T1000 (cell line): ENCODE measurements at places on chromosomes 7 and 10.

DNA sequence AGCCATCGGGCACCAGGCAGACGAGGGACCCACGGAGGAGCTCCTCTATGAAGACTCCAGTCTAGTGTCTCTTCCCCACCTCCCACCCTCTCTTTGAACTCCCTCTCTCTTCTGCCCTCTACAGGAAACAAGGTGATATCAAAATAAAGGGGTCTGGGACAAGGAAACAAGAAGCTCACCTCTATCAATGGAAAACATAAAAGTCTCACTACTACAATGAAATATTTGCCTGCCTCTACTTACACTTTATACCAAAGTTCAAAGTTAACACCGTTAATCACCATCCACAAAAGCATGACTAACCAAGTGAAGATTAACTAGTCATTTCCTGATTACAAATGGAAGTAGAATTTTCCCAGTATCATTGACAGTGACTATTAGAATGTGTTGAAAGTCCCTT, 82.2 kb downstream of the PARD3 start:
- no peak for DNase-seq

GRCh38 chr10:4359003-4359402, 467.0 kb upstream of the AKR1E2 start:
- DNase-seq = no peak

DNA sequence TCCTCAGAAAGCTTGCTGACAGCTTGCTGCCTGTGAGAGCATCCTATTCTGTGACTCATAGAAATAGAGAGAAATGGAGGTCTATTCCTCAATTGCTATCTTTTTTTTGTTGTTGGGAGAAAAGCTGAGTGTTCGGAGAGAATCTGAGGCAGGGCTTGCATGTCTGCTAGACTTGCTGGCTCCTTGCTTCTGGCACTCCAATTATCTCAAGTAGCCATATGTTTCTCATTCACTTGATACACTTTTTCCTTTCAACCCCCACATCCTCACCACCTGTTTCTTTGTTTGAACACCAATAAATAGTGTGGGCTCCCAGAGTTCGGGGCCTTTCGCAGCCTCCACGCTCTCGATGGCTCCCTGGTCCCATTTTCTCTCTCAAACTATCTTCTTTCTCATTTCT, 172.2 kb downstream of the SH2D4B start:
- no peak for DNase-seq

- peak; percentile 94 for DNase-seq
These were observed 147.3 kb downstream of the CELF2 start for GRCh38 chr10:11164803-11165590.

- DNase-seq = no peak
These were observed 213.2 kb upstream of the HPS1 start for GRCh38 chr10:98659951-98660350.

DNA sequence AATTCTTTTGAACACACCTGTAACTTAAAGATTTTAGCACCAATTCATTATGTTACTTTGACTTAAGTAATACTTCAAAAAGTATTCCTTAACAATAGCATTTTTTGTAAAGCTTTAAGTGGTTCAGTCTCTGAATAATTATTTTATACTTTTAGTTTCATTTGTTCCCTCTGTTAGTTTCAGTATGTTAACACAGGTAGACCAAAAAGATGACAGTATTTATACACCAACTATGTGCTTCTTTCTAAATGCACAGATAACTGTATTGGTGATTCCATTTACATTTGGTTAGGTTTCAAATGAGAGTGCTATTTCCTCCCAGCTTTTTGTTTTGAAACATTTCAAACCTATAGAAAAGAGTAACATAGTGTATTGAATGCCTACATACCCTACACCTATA, 14.0 kb downstream of the RALA start:
- no peak for DNase-seq

DNA sequence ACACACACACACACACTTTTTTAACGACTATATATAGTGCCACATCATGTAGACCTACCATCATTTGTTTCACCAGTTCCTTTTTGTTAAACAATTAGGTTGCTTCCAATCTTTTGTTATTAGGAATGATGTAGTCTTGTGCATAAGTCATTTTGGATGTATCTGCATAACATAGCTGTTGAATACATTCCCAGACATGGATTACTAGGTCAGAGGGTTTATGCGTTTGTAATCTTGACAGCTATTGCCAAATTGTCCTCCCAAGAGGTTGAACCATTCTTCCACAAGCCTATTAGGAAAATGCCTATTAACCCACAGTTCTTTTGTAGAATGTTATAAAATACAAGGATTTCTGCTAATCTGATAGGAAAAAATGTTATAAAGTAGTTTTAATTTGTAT, 87.3 kb downstream of the PALS2 start:
- DNase-seq = no peak

DNA sequence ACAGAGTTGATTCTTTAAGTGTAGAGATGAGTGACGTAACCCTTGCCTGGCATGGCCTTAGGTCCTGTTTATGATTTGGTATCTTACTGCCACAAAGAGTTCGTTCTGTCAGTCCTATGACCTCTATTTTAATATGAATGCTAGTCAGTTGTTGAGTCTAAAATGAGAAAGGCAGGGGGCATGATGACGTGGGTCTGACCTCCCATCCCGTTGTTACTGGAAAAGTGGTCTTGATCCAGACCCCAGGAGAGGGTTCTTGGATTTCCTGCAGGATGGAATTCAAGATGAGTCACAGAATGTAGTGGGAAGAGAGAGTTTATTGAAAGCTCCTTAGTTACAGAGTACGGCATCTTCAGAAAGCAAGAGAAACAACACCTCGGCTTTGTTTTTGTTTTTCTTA, 317.0 kb upstream of the COBL start:
- peak; percentile 44 for DNase-seq

- no peak for DNase-seq
These were observed 1.3 kb downstream of the PRKCQ start for GRCh38 chr10:6578795-6579182.

DNA sequence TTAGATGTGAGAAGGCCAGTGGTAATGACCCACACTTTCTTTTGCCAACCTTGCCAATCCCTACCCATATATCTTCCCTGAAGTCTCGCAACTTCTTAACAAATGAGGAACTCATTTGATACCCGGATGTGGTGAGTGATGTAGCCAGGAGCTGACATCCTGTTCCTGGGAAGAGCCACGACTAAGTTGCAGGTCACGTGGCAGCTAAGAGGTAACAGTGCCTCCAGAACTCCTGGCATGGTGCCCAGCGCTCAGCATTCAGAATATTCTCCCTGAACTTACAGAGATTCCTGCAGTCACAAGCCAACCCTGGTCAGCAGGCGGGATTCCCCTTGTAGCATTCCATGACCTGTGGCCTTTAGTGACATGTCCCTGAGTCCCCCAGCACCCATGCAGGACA, 282.5 kb downstream of the GALNT17 start:
- DNase-seq = no peak

DNA sequence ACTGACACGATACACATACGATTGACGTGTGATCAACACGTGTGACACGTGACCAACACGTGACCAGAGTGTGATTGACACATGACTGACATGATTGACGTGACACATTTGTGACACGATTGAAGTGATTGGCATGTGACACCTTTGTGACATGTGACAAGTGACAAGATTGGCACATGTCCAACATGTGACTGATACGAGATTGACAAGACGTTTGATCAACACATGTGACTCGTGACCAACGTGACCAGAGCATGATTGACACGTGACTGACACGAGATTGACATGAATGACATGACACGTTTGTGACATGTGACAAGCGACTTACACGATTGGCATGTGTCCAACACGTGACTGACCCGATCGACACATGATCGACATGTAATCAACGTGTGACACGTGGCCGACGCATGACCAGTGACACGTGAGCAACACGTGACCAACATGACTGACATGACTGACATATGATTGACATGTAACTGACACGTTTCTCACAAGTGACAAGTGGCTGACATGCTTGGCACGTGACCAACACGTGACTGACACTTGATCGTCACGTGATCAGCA, 22.0 kb downstream of the CRPPA start:
- DNase-seq = peak; percentile 49

- no peak for DNase-seq
These were observed 143.1 kb downstream of the CHN2 start for GRCh38 chr7:29337546-29338116.

GRCh38 chr10:4196183-4196582, 411.2 kb upstream of the KLF6 start:
- DNase-seq = no peak

DNA sequence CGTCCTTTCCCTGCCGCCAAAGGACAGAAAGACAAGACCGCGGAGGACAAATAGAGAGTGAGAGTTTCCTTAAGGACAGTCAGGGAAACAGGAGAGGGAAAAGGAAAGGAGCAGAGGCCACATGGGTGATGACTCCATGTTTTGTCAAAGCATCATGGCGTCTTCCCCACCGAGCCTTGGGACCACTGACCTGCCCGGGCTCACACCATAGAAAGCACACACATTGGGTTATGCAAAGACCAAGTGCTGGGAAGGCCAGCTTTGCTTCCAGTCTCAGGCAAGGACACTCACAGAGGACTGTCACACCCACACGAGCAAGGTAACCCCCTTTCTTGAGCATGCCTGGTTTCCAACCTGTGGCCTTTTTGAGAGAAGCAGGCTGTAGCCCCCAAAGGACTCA, 23.3 kb upstream of the HABP2 start:
- no peak for DNase-seq

DNA sequence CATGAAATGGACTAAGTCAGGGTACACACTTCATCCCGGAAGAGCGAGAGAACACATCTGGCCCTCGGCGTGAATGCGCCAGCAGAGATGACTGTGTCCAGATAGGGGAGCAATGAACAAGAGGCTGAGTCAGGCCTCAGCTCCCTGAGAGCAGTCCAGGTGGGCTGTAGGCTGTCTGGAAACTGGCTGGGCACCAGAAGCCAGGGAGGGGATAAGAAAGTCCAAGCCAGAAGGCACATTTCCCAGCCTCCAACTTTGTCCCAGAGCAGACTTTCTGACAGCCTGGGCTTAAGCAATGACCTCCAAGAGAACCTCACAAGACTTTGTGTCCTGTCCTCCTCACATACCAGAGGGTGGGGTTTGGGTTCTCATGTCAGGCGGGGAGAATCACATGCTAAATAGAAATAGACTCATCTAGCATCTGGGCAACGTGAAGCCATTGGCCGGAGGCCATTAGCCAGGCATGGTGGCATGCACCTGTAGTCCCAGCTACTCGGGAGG, 157.2 kb downstream of the ARHGAP12 start:
- no peak for DNase-seq

- peak; percentile 54 for DNase-seq
These were observed 44.5 kb downstream of the KCNMA1 start for GRCh38 chr10:77592946-77593636.

GRCh38 chr7:123047955-123048354, 52.5 kb upstream of the TAS2R16 start:
- DNase-seq = no peak

- no peak for DNase-seq
These were observed 109.6 kb downstream of the LRMDA start for GRCh38 chr10:75540981-75541380.

- DNase-seq = no peak
These were observed 19.5 kb downstream of the ATP6V1F start for GRCh38 chr7:128882134-128882533.

DNA sequence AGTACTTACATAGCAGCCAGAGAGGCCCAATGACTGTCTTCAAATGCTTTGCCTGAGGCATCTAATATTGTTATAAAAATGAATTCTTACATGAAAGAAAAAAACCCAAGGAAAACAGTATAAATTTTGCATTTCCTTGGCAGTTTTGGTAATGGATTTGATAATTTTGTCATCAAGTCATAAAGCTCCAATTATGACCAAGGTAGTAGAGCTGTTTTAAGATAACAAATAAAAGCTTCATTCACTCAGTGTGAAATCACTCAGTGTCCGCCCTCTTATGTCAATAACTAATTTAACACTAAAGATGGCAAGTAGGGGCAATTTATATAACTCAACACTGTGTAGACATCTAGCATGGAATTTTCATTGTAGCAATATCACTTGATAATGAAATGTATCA, 193.9 kb downstream of the ANKRD7 start:
- no peak for DNase-seq

DNA sequence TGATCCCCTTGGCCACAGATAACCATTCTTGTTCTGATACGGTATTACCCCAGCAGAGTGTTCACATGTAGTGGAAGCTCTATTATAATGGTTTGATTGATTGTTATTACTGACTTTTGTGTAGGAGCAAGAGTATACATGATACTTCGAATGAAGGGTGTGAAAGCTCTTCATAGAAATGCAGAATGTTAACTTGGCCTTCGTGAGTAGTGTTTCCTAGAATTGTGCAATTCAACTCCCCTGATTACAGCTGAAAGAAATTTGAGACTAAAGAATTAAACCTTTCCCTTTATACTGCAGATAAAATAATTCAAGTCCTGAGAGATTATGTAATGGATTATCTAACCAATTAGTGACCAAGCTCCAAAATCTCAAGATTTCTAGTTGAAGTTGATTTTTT, 38.2 kb downstream of the MKLN1 start:
- DNase-seq = no peak

- DNase-seq = no peak
These were observed 446.9 kb downstream of the KIF20B start for GRCh38 chr10:90148116-90148855.

DNA sequence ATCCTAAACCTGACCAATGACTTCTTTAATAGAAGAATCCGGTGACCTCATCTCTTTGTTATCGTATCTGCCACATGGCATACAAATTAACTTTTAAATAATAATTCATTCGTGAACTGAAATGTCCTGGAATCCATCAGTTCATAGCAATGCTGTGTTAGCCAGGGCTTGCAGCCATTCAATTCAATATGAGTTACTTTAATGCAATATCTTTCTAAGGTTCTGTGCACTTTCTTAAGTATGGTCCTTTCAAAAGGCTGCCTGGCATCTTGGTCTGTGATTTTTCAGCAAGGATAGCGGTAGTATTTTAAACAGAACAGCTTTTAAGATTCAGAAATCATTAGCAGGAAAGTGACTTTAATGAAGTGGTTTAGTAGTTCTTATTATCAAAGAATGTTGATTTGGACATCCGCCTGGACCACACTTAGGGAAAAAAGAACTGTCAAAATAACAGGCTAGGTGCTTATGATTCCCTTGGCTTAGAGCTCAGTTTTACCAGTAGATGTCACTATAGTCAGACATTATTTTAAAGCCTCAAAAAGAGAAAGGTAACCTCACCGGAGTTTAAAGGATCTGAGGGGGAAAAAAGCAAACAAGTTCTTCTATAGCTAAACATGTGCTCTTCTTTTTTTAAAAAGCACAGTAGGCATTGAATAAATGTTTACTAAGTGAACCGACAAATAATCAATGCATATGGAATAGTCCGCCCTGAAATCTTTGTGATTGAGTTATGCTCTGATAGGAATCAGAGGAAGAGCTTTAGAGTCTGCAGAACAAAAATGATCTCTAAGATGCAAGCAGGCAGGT, 22.7 kb downstream of the SLC35G1 start:
- DNase-seq = no peak
